Stimulated activated CD4-positive, alpha-beta T cell treated with anti-CD3 and anti-CD28 coated beads, Interleukin-12 subunit alpha, Interleukin-12 subunit beta, amount 100 ng/mL, for 24 hours (primary cell): ENCODE measurements at places on chromosomes 3 and 15.

DNA sequence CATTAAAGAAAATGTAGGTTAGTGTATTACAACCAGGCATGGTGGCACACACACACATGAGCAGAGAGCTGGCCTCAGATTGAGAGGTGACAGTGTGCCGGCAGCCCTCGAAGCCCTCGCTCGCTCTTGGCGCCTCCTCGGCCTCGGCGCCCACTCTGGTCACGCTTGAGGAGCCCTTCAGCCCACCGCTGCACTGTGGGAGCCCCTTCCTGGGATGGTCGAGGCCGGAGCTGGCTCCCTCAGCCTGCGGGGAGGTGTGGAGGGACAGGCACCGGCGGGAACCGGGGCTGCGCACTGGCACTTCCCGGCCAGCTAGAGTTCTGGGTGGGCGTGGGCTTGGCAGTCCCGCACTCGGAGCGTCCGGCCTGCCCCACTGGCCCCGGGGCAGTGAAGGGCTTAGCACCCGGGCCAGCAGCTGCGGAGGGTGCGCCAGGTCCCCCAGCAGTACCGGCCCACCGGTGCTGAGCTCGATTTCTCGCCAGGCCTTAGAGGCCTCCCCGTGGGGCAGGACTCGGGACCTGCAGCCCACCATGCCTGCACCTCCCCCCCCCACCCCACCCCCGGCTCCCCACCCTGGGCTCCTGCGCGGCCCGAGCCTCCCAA lies 80.4 kb upstream of the TMEM158 start:
- no peak for DNase-seq

DNA sequence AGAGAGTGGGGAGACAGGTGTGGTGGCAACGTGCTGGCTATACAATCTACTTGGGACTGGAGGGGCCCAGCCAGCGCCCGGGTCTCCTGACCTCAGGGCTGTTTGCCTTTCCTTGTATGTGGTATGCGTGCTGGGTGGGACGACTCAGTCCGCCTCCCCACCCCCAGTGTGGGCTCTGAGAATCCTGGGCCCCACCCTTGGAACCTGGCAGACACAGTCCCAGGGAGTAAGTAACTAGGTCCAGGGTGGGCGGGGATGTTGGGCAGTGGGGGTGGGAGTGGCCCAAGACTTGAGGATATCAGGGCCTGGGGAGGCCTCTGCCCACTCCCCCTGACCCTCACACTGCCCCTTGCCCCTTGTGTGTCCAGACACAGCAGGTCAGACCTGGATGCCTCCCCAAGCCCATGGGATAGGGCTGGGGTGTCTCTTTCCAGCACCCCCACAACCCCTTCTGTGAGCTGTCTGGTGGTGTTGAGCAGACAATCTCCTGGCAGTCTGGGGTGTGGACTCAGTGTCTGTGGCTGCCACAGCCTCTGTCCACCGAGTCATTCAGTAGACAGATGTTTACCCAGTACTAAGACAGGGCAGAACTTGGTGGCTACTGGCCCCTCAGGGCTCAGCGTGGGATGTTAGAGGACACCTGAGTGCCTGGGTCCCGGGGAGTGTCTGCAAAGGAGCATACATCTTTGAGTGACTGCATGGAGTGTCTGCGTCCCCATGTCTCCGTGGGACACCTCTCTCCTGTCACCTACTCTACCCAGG lies 1.3 kb downstream of the CHST13 start:
- no peak for DNase-seq

- no peak for DNase-seq
Observed at GRCh38 chr3:130849091-130849552, 44.8 kb upstream of the ATP2C1 start.

DNA sequence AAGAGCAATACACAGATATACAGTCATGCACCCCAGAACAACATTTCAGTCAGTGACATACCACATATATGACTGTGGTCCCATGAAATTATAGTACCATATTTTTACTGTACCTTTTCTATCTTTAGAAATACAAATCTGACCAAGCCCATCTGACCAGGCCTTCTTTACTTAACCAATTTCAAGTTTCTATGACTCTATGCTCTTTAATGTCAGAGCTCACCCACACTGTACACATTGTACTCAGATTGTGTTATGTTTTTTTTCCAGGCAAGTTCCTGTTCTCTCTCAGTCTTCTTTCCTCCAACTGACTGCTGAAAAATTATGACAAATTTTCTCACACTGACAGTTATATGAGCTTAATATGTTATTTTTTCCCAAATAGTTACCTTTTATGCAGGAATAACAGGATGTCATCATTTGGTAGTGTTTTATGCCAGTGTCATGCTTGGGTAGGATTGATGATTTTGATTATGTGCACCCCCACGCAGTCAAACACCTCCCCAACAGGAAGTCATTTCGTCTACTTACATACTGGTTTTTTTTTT lies 8.0 kb upstream of the CBLB start:
- DNase-seq: no peak

- no peak for DNase-seq
Observed at GRCh38 chr15:71189718-71190117, 74.4 kb downstream of the THSD4 start.

DNA sequence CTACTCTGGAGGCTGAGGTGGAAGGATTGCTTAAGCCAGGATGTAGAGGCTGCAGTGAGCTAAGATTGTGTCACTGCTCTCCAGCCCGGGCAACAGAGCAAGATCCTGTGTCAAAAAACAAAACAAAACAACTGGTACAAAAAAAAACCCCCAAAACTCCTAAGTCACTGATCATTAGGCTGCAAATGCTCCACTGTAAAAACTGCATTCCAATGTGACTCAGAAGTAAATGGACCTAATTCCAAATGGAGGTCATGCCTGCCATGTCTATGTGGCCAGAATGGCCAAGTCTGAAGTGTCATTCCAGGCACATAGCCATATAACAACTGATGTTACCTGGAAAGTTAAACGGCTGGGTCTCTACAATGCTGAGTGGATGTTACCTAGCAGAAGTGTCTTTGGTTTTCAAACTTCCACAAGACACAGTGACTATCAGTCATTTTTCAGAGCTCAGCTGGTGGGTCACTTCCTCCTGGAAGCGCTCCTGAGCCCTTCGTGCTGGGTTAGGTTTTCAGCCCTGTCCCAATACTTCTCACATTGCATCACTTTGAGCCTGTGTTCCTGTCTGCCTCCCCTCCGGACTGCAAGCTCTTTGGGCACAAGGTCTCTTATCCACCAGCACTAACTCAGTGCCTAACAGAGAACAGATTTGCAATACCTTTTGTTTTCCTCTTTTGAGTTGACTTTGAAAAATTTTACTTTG lies 10.6 kb downstream of the FSTL1 start:
- no peak for DNase-seq

DNA sequence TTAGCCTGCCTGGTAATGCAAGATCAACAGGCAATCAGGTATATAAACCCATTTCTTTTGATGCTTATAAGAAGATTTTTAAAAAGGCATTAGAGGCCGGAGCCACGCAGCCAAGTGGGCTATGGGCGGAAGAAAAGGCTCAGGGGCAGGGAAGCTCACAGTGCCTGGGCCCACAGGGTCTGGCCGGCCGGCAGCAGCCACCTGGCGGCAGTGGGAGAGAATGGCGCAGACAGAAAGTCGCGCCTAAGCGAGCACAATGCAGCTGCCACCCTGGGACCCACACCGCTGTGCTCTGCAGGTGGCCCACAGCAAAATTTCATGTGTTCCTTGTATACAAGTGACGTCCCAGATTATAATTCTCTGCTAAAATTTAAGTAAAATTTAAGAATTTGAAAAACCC lies 448.6 kb upstream of the RASGRP1 start:
- DNase-seq: no peak

GRCh38 chr3:18901571-18901970 lies 246.7 kb upstream of the KCNH8 start:
- DNase-seq: no peak

DNA sequence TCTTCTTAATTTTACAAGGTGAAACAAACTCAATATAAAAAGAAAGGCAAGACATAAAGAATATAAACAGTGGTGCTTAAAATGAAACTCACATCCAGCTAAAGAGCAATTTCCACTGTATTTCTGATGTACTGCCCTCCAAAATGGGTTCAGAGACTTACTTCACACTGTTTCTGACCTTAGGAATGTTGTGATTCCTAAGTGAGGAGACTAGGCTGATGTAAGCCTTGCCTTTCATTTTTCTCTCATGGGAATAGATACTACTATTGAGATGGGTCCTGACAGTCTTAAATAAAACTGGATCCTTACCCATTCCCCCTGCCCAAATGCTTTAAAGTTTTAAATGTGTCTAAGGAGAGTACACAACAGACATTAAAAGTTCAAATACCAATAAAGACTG lies 86.9 kb downstream of the CBLB start:
- DNase-seq: no peak

DNA sequence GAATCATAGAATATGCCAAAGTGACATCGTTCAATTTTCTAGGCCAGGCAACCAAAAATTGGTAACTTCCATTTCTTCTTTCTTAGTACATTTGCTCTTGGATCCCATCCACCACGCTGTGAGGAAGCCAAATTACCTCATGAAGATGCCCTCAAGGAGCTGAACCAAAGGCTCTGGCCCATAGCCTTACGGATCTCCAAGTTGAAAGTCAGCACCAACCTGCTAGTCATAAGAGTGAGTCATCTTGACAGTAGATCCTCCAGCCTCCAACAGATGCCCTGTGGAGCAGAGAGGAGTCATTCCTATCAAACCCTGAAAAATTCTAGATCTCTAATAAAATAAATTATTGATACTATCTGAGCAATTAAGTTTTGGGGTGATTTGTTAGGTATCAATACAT lies 322.5 kb upstream of the COL8A1 start:
- DNase-seq: no peak

- DNase-seq: no peak
Observed at GRCh38 chr3:140270329-140270728, 335.3 kb downstream of the CLSTN2 start.

DNA sequence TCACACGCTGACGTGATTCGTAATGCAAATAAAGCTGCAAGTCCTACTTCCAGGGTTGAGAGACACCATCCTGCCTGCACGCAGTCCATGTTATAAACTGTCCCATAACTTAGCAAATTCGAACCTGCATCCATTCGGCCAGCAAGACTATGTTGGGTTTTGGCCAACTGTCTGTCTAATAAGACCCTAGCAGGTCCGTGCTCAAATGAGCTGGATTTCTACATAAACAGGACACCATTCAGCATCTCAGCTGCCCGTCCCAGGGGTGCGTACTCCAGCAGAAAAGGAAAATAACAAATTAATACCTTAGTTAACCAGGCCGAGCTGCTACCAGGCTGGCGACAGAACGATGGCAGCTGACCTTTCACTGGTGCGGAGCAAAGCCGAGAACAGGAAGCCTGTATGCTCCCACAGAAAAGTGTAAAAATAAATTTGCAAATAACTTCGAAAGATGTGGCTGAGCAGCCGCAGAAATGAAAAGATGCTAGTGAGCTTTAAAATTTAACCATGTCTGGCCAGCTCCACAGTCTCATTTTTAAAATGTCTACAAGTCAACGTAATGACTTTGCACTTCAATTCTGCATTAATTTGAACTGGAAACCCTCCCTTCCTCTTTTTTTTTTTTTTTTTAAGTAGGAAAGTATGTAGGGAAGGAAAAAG lies 97.1 kb upstream of the SNRPA1 start:
- no peak for DNase-seq

GRCh38 chr3:129087138-129087702 lies 26.6 kb downstream of the GP9 start:
- no peak for DNase-seq

- DNase-seq: no peak
Observed at GRCh38 chr3:108183181-108183580, 39.0 kb downstream of the IFT57 start.

GRCh38 chr15:50686469-50687301 lies at the start of gene TRPM7:
TSS of gene TRPM7 (minus strand) at chr15:50686797. CDS start at chr15:50686533, 264 bp downstream.
- peak; percentile 85 for DNase-seq

DNA sequence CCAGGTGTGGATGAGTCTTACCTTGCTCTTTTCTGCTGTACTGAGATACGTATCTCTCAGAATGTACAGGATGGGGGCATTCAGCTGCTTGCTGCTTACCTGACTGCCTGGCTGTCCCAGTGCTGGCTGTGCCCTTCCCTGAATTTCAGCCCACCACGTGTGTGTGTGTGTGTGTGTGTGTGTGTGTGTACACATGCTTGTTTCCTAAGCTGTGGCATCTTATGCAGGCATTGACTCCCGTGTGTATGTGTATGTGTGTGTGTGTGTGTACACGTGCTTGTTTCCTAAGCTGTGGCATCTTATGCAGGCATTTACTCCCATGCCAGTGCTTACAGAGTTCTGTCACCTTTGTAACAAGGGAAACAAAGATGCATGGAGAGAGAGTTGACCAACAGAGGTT lies 60.4 kb upstream of the PLXNA1 start:
- DNase-seq: no peak

- no peak for DNase-seq
Observed at GRCh38 chr3:112086875-112087524, 811 bp downstream of the C3orf52 start.

DNA sequence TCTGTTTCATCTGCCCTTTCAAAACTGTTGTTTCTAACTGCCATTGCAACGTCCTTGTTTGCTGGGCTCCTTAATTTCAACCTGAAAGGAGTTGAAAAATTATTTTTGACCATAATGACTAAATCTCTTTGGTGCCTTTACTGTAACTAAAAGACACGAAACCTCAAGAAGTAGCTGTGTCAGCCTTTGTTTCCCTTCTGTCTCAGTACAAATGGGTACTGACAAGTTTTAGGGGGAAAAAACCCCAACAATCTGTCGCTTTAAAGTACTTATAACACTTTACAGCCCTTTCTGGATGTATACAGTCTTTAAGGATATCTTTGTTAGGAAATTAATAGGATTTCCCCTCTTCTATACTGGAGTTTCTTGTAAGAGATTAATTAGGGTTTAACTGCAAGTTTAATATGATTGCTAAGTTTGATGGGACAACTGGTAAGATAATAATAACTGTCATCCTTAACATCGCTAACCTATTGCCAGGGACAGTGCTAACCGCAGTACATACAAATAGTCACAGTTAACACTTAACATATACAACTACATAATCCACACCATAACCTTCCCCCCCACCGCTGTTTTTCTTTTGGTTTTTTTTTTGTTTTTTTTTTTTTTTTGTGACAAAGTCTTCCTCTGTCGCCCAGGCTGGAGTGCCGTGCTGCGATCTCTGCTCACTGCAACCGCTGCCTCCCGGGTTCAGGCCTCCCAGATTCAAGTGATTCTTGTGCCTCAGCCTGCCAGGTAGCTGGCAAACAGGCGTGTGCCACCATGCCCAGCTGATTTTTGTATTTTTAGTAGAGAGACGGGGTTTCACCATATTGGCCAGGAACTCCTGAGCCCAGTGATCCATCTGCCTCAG lies 1.7 kb downstream of the GXYLT2 start:
- no peak for DNase-seq
